Neural cell (in vitro differentiated cells): ENCODE measurements at places on chromosomes 2 and 18. TPM values are rescaled to one million over a fixed set of nuclear protein-coding genes. Genes with fewer than 3 reads are reported as not detected.

The SERPINB13 gene
- polyA plus RNA-seq, result not detected in 2 replicates

The FAM124B gene
- polyA plus RNA-seq, result not detected in 2 replicates

The ALK gene
- 7.1 and 10.1 TPM in 2 replicates for polyA plus RNA-seq

The SERPINB3 gene
- not detected in 2 replicates for polyA plus RNA-seq

The TRIB2 gene
- 101 and 123 TPM in 2 replicates for polyA plus RNA-seq

The DSG4 gene
- not detected in 2 replicates for polyA plus RNA-seq

The PRADC1 gene
- 36.5 TPM in 2 replicates for polyA plus RNA-seq

The COPS7B gene
- 21.9 and 23.8 TPM in 2 replicates for polyA plus RNA-seq

The FANCL gene
- polyA plus RNA-seq, result 72.8 and 75.9 TPM in 2 replicates

The ARHGAP15 gene
- polyA plus RNA-seq, result 0.30 TPM in 1 of 2 replicates, not detected in the other

The ASB18 gene
- not detected in 2 replicates for polyA plus RNA-seq
